Stromal cell of bone marrow (primary cell): ENCODE measurements at places on chromosomes 16 and 17.

DNA sequence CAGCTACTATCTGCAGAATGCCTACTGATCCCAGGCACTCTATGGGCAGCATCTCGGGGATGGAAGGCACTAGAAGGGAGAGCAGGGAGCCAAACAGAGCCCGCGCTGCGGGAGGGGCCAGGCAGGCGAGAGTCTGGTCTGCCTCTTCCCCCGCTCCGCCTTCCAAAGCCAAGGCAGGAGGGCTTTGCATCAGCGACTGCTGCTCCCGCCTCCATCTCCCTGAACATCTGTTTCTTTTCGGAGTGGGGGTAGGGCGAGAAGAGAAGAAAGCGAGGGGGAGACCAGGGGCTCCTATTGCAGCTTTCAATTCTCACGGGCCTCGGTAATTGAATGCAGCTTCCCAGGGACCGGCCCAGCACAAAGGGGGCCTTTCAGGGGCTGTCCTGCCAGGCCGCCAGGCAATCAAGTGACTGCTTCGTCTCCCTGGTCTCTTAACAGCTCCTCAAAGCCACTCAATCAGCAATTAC is 31.4 kb upstream of the CDC42EP4 start:
- DNase-seq = peak; percentile 52

DNA sequence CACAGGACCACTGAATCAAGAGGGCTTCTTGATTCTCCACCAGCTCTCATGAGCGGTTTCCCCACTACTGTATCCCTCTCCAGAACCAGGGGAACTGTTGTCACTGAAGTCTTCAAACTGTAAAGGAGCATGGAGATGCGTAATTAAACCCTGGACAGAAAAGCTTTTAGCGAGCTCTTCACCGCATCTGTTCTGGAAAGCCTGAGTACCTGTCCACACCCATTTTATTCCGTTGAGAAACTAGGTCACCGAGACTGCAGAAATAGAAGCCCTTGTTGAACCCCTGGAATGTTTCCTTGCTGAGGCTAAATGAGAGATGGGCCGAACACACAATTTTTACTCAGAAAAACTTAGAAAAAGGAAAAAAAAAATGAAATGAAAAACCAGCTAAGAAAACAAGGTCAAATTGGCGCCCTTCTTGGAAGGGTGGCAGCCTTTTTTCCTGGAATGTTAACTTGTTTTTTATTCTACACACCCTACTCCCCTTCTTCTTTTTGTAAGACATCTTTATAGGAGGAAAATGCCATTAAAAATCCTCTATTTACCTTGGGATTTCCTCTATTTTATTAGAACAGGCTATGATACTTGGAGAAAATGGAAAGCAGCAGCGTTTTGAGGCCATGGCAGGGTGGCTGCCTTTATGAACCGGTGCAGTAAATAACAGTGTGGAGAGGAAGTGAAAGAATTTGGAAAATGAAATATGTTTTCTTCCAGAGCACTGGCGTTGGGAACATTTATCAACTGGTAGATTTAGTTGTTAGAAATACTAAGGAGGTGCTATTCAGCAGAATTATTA is 52.6 kb upstream of the CRISPLD2 start:
- DNase-seq = no peak

DNA sequence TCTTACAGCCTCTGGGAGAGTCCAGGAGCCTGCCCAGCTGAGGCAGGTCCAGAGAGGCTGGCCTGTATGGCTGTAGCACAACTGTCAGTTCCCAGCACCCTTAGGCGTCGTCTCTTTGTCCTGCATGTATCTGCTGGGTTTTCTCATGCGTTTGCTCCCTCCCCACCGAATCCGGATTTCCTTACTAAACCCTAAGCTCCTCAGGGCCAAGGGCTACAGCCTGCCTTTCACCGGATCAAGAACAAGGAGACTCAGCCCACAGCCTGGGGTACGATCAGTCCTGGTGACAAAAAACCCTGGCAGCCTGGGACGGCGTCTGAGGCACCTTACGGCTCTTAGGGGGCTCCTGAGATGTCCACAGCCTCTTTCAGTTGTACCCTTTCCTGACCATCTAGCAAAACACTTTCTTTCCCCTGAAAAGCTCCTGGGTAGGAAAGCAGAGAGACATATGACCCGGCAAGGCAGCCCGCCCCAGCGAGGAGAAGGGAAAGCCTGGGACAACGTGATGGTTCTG is 12.2 kb downstream of the HIC1 start:
- no peak for DNase-seq

DNA sequence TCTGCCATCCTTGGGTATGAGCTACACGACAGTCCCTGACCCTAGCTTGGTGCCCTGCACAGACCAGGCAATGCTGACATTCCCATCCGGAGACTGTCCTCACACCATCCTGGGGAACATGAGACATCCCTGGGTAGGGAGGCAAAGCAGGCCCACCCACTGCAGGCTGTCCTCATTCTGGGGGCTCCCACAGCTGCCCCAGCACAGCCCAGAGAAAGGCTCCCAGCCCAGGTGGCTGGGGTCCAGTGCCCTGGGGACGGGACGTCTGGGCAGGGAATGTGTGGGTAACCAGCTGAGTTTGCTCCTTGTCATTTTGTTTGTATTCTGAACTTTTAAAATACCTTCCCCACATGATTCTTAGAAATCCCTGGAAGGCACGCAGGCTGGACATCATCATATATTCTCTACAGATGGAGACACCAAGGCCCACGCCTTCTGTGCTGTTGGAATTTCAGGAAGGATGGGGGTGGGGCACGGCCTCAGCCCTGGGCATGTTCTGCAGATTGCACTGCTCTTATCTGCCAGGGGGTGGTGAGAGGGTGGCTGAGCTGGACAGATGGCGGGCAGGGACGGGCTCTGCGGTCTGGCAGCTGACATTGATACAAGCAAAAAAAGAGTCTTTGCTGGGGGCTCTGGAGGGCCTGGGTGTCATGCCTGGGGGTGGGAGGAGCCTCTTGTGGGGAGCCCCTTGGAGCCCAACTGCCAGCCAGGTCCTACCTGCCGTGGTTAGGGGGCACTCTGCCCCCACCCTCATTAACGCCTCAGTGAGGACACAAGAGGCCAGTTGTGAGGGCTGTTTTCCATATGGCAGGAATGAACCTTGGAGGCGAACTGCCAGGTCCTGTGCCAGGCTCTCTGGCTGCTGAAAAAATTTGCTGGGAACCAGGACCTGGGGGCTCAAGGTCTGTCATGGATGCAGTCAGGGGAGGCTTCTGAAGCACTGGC is 28.4 kb downstream of the LRRC75A start:
- DNase-seq = no peak

DNA sequence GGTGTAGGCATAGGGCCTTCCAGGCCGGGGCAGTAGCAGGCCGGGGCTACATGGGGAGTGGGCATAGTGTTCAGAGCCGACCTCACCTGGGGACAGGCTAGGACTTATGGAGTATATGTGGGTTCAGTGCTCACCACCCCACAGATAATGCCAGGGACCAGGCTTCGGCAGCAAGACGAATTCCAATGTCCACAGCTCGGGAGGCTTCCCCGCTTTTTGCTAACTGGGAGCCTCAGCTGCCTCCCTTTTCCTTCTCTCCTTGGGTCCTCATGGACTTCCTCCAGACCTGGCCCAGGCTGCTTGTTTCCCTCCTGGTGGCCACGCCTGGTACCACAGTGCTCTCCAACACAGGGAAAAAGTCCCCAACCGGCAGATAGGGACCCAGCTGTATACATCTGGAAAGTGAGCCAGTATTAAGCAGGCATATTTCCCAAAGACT is 20.1 kb upstream of the SLC46A1 start:
- DNase-seq = no peak

DNA sequence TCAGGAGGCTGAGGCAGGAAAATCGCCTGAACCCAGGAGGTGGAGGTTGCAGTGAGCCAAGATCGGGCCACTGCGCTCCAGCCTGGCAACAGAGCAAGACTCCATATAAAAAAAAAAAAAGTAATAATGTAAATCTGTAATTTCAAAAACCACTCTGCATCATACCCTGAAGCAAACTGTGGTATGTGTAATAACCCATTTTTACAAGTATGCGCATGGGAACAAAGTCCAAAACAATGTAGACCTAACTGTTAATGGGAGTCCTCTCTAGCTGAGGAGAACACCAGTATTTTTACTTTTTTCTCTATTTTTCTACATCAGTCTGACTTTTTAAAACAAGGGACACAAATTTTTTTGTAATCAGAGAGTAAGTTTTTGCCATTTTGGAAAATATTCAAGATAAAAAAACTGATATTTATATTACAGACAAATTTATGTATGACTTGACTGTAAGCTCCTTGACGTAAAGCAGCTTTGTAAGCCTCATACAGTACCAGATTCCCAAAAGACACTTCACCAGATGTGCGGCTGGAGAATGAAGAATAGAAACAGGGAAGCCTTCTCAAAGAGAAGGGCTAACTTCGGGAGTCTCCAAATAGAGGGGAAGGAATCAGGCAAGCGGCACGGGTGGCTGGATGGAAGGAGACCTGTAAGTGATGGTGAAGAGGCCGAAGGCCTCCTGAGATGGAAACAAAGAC is 25.7 kb downstream of the CMTM4 start:
- no peak for DNase-seq

GRCh38 chr17:45277216-45277849 is 15.4 kb upstream of the SPATA32 start:
- DNase-seq = peak; percentile 67

- no peak for DNase-seq
Observed at GRCh38 chr16:2715519-2715918, 4.5 kb downstream of the PRSS27 start.

DNA sequence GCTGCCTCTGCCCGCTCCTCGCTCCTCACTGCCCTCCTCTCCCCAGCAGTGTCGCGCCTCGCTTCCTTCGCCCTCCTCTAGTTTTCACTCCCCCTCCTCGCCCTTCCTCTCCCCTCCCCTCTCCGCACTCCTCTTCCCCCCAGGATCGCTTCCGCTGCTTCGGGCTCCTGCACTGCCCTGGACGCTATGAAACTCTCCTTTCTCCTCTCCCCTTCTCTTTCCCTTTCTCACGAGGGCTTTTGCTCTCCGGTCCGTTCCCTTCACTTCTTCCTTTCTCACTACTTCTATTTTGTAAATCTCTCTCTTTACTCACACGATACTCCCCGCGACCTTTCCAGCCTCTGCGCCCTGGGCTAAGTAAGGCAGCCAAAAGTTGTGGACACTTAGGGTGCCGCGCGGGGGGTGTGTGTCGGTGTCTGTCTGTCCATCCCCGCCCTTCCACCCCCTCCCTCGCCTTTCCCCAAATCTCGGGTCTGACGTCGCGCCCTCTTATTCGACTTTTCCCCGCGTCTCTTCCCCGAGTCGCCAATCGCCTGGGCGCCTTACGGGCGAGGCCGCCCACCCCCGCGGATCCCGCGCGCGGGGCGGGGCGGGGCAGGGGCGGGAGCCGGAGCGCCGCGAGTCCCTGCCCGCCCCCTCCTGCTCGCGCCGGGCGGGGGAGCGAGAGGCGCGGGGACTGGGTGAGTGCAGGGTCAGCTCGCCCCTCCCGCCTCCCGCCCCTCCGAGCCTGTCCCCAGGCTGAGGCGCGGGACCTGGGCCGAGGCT is at the start of gene IRX3:
IRX3 (minus strand) TSS at position 422 of the 765 bp plus-strand sequence. CDS start 737 bp downstream, outside the sequence.
- DNase-seq = peak; percentile 95

DNA sequence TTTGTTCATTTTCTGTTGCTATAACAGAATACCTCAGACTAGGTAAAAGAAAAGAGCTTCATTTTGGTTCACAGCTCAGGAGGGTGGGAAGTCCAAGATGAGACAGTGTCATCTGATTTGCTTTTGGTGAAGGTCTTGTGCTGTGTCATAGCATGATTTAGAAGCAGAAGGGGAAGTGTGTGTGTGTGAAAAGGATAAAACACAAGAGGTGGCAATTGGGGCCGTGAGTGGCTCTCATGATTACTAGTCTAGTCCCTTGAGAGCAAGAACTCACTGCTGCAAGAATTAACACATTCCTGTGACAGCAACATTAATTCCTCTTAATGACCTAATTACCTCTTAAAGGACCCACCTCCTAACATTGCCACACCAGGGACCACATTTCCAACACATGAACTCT is 8.3 kb downstream of the SLC35G3 start:
- DNase-seq = no peak

GRCh38 chr16:70598937-70599503 is 47.3 kb upstream of the IL34 start:
- no peak for DNase-seq

DNA sequence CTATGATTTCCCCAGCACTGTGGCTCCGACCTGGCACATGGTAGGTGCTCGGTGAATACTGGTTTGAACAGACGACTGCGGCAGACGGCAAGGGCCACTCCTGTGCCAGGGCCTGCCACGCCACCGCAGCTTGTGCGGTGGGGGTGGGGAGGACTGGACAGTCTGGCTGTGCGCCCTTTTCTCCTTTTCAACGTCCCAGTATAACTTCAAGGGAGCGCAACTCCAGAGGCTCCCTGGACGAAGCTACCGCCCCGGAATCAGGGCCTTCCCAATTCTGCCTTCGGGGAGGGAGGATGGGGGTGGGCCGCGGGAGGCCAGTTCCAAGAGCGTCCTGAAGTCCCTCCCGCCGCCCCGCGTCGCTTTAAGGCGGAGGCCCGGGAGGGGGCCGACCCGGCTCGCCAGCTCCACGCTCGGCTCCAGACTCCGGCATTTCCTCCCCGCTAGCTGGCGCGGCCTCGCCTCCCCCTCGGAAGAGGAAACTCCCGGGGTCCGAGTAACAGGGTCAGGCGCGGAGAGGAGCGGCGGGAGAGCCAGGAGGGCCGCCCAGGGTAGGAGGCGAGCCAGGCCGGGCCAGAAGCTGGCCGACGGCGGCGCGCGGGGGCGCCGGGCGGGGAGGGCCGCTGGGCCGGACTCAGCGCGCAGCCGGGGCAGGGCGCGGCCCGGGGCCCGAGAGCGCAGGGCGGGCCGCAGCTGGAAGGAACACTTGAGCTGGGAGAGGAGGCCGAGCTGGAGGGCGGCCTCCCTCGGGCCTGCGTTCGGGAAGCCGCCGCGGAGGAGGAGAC is at the start of gene ITPRIPL2:
ITPRIPL2 (plus strand) TSS at position 388 of the 782 bp plus-strand sequence. CDS start 498 bp downstream, outside the sequence.
- DNase-seq = peak; percentile 85

GRCh38 chr17:40321524-40321929 is 12.5 kb downstream of the RARA start:
- DNase-seq = no peak

DNA sequence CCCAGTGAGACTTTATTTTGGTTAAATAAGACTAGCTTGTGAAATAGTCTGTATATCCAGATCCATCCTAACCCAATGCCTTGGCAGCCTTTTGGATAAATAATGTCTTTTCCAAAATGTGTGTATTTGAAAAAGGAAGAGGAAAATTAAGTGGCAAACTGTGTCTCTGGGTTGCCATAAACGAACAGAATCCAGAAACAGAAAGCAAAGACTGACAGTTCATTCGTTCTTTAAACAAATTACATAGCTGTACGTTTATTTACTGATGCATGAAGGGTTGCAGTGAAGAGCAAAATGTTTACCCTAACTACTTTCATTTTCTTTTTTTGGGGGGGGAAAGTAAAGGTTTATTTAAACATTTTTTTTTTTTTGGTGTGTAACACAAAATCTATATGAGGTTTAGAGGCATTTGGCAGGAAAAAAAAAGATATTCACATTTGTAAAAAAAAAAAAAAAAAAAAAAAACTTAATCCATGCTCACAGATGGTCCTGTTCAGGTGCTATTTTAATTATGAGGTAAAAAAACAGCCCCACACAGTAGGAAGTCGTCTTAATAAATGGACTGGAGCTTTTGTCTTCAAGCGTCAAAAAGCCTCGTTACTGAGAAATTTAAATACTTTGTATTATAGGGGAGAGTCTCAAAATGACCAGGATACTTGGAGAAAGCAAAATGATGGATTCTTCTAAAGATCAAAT is 245.9 kb downstream of the FTO start:
- peak; percentile 16 for DNase-seq
